ENCODE measurements at places on chromosomes 7 and 10.
A peak's percentile ranks its signal among the peaks of the same experiment; 100 is the strongest.

DNA sequence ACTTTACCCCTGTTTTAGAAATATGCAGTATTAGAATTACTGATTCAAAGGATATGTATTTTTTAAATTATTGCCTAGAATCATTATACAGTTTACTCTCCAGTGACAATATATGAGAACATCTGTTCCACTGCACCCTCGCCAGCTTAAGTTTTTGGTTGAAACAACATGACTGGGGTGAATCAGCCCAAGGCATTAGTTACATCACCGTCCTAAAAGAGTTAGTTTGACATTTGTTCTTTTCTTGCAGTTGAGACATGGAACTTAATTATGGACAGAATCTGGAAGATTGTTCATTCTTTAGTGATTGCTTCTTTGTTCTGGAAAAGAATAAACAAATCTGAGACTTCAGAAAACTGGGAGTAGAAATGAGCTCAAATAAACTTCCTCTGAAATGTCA, 167.3 kb upstream of the DKK1 start:
- DNase-seq, result no peak

DNA sequence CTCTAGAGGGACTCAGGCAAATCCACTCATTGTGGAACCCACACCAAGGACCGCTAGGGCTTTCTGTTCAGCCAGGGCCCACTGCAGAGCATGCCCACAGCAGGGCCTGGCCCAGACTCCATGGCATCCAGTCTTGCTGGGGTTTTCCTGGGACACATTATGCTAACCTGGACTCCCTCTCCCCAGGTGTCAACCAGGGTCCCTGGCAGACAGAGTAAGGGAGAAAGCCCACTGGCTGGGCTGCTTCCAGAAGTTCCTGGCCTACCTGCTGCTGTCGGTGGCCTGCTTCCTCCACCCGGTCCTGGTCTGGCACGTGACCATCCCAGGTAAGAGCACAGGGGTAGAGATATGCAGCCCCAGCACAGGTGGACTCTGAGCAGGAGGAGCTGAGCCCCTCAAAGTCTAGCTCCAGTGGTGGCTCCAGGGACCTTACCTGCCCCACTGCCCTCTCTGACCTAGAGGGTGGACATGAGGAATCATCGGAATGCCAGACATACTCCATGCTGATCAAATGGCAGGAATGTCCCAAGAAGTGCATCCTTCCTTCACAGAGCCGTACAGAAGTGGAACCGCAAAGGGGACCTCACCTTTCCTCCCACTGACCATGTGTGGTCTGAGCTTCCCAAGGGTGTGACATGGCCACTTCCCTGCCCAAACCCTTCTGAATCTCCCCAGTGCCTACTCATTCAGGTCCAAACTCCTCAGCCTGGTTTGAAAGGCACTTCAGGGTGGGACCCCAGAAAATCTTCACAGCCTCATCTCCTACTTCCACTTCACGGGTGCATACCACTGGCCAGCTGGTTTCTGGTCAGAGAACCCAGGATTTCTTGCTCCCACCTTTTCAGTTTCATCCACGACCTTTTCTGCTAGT, 22.5 kb downstream of the TMEM72 start:
- no peak for DNase-seq

DNA sequence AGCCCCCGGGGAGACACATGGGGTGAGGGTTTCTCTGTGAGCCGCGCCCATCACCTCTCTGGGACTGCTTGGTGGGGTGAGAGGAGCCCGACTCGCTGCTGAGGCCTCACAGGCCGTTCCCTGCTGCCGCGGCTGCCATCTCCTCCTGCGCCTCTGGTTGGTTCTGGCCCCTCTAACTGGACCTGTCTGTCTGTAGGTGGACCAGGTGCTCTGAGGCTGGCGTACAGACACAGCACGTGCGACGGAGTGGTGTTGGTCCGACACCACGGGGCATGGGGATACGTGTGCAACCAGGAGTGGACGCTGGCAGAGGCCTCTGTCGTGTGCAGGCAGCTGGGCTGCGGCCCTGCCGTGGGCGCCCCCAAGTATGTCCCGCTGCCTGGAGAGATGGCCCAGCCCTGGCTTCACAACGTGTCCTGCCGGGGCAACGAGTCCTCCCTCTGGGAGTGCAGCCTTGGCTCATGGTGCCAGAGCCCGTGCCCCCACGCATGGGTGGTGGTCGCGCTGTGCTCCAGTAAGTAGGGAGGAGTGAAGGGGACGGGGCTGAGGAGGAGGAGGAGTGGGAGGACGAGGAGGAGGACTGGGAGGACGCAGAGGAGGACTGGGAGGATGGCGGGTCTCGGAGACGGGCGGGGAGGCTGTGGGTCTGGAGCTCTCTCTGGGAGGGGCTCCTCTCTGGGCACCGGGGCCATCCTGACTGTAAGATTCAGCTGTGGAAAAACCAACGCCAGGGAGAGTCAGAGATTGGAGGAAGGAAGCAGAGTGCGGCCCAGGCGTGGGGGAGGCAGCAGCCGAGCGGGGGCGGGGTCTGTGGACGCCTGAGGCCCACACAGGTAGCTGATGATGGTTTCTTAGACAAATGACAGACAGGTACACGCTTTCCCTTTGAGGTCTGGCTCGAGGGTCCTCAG, 2.6 kb downstream of the SCART1 start:
- no peak for DNase-seq

GRCh38 chr7:76512941-76513816, 2.8 kb downstream of the UPK3B start:
- no peak for DNase-seq

DNA sequence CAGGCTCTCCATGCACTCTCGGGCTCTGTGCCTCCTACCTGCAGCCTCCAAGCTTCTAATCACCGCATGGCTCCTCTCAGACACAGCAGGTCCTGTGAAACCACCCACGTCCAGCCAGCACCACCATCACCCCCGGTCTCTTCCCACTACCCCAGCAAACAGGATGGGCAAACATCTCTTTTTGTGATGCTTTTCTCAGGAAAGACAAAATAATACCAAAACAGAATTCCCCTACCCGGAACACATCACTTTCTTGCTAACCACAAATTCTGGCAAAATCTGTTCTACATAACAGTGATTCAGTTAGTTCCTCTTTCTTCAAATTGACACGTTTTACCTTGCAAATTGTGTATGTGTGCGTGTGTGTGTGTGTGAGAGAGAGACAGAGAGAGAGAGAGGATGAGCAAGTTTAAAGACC, 6.5 kb downstream of the SNX8 start:
- no peak for DNase-seq

- no peak for DNase-seq
Measured at GRCh38 chr7:123632808-123633207, 22.9 kb upstream of the LMOD2 start.

- DNase-seq, result no peak
Measured at GRCh38 chr10:84428711-84429110, 100.3 kb downstream of the CCSER2 start.

DNA sequence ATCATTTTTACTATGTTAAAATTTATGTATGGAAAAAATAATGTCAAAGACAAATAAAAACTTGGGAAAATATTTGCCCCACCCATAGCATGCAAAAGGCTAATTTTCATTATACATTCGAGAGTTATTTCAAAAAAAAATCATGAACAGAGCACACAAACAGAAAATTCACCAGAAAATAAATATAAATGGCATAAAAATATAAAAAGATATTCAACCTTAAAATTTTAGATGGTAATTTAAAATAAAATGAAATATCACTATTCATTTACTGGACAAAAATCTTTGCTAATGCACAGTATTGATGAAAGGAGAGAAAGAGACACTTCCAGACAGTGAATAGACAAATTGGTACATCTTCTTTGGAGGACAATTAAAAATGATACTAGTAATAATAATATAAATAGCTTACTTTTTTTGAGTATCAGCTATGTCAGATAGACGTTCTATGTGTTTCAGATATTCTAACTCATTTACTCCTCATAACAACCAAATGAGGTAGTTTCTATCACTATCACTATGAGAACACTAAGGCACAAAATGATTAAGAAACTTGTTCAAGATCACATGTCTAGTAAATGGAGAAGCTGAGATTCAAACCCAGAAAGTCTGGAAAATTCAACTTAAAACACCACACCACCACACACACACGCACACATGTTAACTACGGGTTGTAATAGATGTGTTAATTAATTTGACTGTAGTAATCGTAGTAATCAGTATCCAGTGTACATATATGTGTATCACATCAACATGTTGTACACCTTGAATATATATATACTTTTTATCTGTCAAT, 63.0 kb downstream of the CCDC71L start:
- DNase-seq, result no peak

- no peak for DNase-seq
Measured at GRCh38 chr10:60390224-60390626, 550 bp upstream of the ANK3 start.

DNA sequence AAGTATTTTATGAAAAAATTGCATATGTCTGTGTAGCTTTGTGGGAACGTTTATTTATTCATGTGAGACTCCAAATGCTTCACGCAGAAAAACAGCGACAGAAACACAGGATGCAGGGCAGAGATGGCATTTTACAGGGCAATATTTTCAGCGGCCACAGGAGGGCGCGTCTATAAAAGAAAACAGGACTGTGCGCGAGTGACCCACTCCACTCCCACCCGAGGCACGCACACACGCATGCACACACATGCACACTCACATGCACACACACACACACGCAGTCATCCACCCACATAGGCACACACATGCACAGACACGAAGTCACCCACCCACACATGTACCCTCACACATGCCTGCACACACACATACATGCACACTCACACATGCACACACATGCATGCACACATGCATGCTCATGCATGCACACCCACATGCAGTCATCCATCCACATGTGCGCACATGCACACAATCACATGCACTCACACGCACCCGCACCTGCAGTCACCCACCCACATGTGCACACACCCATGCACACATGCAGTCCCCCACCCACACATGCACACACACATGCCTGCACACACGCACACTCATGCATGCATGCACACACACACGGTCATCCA, 96.3 kb downstream of the DNAJB6 start:
- peak; percentile 42 for DNase-seq

DNA sequence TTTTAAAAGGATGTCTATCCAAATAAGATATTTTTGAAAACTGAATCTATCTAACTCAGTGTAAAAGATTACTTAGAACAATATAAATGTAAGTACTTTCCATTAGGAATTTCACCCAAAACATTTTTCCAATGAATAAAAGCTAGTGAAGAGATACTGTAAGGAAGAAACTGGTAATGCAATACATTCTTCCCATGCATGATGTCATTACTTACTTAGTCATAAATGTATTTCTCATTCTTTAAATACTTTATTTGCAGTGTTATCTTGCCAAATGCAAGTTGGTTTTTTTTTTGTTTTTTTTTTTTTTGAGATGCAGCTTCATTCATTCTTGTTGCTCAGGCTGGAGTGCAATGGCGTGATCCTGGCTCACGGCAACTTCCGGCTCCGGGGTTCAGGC, 265.6 kb downstream of the PHF14 start:
- no peak for DNase-seq

DNA sequence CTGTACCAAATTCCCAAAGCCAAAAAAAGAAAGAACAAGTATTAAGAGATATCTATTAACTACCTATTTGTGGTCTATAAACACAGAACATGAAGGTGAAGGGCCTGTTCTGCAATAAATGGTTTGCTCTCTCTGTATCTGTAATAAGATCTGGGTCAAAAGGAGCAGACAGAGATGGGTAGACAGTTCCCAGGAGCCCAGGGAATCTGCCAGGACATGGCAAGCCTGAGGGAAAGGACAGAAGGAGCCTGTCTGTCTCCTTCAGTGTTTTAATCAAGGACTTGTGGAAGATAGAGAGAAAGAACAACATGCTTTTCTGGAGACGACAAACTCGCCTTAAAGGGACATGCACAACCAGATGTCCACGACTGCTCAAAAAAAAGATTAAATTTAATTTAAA, 165.7 kb downstream of the ELMO1 start:
- no peak for DNase-seq

GRCh38 chr10:75379212-75379724, 22.3 kb downstream of the ZNF503 start:
- no peak for DNase-seq

DNA sequence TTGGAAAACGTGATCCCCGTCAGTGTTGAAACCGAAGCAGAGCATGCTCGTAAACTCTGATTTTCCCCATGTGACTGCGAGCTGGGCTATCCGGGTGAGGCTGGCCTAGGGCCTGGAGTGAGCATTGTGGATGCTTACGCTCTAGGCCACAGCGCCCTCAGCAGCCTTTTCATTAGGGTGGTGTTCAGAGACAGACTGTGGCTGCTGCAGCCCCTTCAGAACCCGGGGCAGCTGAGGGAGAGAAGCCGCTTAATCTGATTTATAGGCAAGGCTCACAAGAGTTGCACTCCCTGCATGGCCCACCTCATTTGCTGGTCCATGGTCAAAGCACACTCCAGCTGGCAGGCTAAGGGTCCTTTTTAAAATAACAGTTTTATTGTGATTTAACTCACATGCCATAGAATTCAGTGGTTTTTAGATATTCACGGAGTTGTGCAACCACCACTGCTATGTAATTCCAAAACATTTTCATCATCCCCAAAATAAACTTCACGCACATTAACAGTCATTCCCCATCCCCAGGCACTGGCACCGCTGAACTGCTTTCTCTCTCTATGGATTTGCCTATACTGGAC, 72.5 kb downstream of the SYPL1 start:
- no peak for DNase-seq

DNA sequence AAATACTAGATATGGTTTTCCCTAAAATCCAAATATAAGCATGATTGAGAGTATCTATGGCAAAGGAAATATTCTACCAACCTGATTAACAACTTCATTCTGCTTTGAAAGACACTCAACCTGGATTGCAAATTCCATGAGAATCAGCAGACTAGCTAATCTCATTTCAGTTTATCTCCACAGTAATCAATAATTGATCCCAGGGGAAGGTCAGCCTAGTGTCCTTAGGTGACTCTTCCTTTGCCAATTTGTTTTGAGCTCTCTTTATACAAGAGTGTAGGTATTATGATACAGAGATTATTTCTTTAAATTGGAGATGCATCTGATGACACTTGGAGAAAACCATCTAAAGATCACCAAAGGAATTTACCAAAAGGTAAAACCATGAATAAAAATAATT, 100.3 kb downstream of the GRM8 start:
- no peak for DNase-seq

Data from activated T-cell treated with anti-CD3 and anti-CD28 coated beads for 48 hours (primary cell).